Stimulated activated CD8-positive, alpha-beta memory T cell treated with anti-CD3 and anti-CD28 coated beads, Interleukin-15, amount 100 ng/mL, for 1 hour (primary cell): ENCODE measurements at places on chromosomes 3 and 15.

- no peak for DNase-seq
Measured at GRCh38 chr3:136626493-136626892, 125.7 kb downstream of the STAG1 start.

- no peak for DNase-seq
Measured at GRCh38 chr3:48402281-48402732, 27.6 kb downstream of the PLXNB1 start.

DNA sequence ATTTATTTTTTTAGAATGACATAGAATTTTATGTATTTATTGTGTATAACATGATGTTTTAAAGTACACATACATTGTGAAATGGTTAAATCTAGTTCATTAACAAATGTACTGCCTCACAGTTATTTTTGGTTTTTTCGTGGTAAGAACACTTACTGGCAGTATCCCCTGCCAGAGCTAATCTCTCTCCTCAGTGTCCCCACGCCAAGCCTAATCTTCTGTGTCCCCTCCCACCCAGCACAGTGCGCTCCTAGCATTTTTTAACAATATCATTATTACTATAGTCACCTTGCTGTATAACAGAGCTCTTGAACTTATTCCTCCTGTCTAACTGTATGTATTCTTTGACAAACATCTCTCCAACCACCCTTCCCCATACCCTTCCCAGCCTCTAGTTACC is 333.2 kb downstream of the GABRB3 start:
- DNase-seq = no peak

DNA sequence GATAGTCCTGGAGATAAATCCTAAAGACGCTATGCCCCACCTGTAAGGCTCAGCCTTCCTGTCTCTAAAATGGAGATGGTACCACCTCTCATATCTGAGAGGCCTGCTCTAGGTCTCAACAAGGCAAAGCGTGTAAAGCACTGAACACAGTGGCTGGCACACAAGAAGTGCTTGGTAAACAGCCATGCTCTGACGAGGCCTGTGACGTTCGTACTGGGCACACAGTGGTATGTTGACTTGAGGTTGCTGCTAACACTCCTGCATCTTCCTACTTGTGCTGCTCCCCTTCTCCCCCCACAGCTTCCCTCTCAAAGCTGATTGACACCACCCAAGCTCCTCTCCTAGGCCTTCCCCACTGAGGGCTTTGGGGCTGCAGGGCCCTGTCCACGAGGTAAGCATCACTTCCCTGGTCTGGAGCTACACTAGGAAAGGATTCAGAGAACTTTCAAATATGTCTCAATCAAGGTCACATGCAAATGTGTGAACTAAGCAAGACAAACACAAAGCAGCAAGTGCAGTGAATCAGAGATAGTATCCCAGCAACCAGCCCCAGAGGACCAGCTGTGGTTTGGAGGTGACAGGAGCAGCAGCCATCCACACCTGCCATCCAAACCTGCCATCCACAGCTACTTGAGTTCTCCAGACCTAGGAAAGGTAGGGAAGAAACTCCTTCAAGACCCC is 177.5 kb downstream of the STT3B start:
- no peak for DNase-seq

GRCh38 chr3:27174530-27174929 is 194.7 kb downstream of the NEK10 start:
- DNase-seq = no peak

- no peak for DNase-seq
Measured at GRCh38 chr15:72472992-72473610, 1.0 kb upstream of the ARIH1 start.

GRCh38 chr3:112531358-112531781 is 30.4 kb downstream of the ATG3 start:
- DNase-seq = no peak

DNA sequence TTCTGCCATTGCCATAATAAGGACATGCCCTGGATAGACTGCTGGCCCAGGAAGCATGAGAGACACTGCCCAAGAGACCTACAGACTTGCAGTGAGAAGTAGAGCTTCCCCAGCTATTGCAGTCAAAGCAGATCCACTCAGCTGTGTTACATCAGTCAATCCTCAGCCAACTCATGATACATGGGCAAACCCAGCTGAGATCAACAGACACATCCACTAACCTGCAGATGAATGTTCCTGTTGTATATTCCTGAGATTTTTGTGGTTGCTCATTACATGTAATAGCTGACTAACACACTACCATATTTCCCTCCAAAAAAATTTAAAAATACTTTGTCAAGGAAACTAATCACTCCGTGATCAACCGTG is 68.6 kb downstream of the DCLK3 start:
- DNase-seq = no peak

DNA sequence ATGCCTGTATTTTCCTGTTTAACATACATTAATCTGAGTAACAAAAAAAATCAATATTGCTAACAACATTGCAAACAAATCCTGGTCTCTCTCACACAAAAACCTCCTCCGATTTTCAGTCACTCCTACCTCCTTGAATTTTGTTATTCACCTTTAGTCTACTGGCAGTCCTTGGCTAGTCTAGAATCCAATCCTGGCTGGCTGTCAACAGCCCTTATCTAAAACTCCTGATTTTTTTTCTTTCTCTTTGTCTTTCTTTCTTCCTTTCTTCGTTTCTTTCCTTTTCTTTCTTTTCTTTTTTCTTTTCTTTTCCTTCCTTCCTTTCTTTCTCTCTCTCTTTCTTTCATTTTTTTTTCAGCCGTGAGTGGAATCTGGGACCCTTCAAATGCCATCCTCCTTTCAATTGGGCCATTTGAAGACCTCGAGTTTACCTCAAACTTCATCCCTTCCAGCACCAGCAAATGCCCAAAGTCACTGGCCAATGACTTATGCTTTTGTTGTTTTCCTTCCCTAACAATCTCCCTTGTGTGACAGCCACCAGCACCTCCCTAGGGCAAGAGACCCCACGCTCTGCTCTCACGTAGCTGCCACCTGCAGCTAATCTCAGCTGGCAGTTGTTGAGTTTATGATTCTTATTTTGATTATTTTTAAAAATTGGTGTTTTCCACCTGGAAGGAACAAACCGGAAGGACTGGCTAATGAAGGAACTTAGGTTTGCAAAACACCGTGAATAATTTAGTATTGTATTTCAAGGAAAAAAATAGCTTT is 6.8 kb upstream of the ONECUT1 start:
- no peak for DNase-seq

DNA sequence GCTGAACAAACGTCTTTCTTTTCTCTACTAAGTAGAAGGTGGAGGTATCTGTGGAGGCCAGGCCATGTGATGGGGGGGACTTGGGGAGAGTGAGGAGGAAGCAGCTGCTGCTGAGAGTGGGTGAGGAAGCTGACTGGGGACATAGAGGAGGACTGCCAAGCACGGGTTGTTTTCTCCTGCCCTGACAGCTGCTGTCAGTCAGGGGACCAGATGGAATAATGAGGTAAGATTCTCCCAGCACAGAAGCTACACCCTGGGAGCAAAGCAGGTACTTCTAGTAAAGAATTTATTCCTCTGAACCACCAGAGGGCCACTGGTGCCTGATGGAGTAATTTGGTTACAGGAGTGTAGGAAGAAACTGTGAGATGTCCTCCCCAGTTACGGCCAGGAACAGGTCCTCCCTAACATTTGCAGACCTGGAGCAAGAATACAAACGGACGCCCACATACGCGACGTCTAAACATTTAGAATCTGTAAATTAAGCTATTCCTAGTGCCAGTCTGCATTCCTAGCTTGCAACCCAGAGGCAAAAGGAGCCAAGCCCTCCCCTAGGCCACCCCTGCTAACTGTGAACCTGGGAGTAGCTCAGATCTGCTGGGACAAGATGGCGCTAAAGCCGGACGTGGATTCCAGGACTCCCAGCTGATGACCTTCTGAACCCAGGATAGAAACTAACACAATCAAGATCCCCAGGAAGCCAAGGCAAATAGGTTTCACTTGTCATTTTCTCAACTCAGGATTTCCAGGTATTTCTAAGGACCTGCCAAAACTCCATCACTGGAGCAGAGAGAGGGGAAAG is 14.8 kb downstream of the CRYGS start:
- DNase-seq = no peak

DNA sequence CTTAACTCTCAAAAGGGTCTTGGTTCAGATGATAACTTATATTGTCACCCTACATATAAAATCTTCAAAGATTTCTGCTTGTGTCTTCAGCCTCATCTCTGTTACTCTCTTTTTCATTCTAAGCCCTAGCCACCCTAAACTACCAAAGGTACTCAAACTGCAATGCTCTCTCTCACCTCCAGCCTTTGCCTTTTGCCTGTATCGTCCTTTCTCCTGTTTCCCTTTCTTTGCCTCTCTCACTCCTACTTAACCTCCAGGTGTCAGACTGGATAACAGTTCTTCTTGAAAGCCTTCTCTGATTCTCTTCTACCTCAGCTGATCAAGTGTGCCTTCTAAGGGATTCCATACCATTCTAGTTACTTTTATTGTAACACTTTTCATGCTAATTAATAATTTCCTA is 149.8 kb downstream of the SERPINI1 start:
- DNase-seq = no peak

DNA sequence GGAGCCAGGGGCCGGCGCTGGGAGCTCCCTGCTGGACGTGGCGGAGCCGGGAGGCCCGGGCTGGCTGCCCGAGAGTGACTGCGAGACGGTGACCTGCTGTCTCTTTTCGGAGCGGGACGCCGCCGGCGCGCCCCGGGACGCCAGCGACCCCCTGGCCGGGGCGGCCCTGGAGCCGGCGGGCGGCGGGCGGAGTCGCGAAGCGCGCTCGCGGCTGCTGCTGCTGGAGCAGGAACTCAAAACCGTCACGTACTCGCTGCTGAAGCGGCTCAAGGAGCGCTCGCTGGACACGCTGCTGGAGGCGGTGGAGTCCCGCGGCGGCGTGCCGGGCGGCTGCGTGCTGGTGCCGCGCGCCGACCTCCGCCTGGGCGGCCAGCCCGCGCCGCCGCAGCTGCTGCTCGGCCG is 1.5 kb downstream of the SMAD6 start:
- no peak for DNase-seq

DNA sequence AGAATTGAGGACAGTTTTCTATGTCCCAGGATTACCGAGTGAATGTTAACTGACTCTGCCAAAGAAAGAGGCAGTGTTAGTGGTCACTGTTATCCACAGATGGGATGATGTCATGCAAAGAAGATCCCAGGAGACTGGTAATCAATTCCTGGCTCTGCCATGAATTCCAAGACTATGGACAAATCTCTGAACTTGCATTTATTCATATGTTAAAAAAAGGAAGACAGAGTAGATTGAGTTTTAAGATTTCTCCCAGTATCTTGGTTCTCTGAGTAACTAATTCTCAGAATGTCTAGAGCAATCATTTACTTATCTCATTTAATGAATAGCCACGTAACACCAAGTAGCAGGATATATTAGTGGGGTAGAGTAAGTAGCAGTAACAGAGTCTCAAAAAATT is 11.5 kb upstream of the MAP3K13 start:
- no peak for DNase-seq

DNA sequence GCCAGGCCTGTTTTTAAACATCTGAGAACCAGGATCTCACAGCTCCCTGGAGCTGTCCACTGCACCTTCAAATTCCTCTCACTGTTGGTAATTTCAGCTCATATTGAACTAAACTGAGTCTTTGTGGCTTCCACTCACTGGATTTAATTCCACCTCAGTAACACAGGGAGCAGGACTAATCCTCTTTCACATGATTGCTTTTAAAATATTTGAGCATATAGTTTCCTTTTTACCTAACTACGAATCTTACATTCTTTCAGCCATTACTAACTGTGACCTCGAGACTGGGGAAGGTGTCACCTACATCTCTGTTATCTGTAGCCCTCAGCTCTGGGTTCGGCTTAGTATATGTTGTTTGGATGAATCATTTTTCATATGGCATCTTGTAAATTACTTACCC is 194.3 kb upstream of the C2CD4B start:
- no peak for DNase-seq

DNA sequence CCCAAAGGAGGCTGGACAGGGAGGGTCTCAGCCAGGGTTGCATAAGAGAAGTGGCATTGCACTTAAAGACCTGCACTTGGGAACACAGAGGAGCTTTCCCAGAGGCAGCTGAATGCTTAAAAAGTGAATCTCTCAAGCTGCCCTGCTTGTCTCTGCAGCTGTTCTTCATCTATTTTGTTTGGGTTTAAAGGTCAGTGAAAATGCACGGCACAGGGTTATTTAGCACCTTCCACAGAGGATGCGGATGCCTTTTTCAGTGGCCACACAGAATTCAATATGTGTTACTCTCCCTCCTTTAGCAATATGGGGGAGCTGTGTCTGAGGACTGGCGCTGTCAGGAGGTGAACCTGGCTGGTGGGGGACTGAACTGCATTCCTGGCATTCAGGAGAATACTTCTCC is 22.7 kb upstream of the CTNNB1 start:
- DNase-seq = no peak

DNA sequence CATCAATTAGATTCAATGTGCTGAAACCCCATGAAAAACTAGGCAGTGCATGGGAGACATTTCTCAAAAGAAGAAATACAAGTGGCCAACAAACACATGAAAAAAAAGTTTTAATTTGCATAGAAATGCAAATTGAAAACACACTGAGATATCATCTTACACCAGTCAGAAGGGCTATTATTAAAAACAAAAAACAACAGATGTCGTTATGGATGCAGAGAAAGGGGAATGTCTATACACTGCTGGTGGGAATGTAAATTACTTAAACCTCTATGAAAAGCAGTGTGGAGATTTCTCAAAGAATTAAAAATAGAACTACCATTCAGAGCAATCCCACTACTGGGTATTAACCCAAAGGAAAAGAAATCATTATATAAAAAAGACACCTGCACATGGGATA is 98.7 kb downstream of the CCNL1 start:
- DNase-seq = no peak

DNA sequence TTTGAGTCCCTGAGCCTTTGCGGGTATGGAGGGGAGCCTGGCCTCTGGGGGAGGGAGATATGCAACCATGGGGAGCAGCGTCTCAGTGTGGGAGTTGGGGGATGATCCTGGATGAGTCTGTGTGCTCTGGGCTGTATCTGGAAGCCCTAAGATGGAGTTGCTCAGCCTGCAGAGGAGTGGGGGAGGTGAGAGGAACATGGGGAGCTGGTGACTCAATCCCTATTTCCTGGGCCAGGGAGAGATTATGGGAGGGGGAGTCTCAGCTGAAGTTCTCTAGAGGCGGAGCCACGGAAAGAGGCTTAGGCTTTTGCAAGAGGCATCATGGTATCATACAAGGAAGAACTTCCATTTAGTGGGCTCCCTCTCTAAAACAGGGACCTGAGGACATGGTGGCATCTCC is 59.5 kb upstream of the TMEM115 start:
- no peak for DNase-seq

DNA sequence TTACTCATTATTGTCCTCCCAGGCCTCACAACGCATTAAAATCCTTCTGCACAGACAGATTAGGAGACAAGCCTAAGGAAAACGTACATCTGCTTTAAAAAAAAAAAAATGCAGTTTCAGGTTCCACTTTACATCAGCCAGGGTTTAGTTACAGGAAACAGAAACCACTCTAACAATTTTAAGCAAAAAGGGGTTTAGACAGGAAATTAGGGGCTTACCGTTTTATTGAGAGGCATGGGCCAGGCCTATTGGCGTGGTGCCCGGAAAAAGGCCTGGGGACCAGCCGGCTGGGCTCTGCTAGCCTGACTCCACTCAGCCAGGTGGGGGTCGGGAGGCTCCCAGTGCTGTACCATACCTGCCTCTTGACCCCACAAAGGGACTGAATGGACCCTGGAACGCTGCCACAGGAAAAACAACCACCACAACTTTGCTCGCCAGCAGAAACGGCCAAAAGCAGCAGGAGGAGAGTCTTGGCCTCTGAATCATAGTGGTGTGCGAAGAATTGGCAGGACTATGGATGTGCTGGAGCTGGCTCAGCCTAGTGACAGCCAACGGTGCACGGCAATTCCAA is 124.3 kb downstream of the CHSY1 start:
- DNase-seq = no peak
